ENCODE measurements at places on chromosomes 1 and 21.
A peak's percentile ranks its signal among the peaks of the same experiment; 100 is the strongest.

GRCh38 chr1:66012106-66012784 is 219.6 kb downstream of the PDE4B start:
- DNase-seq: no peak

DNA sequence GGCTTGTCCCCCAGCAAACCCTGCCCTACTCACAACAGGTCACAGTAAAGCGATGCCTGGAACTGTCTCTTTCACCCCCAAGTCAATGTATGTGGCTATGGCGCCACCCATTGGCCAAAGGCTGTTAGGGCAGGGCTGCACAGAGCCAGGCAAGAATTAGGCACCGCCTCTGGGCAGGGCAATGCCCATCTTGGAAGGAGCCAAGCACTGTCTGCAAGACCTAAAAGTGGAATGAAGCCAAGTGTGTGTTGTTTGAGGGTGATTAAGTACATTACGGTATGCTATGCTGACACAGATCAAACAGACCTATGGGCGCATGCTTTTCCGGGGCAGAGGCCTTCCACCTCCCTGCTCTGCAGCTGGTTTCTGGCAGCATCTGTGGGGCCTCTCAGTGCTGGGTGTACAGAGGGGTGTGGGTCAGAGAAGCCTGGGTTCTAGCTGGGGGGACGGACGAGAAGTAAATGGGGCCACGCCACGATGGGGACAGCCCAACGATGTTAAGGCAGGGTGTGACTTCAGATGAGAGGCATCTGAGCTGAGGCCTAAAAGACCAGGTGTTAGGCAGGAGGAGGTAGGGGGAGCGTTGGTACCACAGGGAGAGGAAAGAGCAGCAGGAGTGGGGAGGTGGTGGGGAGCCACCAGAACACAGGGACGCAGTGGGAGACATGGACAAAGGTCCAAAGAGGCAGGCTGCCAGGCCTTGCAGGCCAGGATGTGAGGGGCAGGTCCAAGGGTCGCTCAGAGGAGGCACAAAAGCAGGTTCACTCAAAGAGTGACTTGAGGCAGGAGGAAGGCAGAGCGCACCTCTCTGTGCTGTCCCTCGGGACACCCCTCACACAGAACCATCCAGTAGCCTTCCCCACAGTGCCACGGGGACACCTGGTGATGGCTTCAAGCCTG is 49.8 kb downstream of the ACOT7 start:
- peak; percentile 60 for DNase-seq

DNA sequence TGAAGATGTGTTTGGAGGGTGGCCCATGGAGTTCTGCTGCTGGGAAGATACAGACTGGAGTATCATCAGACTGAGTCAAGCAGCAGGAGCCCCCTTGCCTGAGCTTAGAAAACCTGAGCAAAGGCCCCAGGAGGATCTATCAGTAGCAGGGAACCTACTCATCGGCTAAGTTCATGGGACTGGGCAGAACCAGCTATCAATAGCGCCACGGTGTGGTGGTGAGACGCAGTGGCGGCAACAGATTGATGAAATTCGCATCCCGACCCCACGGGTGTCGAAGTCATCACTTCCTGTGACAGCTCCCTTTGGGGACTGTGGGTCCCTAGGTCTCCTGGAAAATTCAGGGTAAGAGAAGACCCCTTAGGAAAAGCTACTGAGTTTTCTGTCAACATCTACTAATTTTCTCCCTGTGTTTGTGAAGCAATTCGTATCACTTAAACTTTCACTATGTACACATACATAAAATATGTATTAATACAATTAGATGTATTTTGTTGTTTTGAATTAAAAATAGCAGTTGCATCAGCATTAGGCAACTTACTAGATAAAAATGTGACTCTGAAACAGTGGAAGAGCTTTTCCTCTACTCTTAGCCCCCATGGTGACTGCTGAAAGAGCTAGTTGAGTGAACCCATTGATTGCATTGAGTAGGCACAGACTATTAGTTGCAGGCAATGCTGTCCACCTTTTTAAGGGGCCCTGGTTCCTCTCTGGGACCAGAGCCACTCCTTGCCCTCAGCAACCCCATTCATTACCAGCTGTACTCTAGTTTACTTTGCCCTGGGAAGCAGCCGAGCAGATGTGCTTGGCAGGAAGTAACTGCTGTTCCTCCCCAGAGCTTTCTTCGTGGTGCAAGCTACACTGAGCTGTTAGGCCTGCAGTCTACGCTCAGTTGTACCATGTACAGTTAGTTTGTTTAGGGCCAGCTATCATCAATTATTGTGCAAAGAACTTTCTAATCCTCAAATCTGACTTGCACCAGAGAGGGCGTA is 7.3 kb upstream of the CACNA1S start:
- peak; percentile 57 for DNase-seq

GRCh38 chr1:187384504-187384903 is 555.8 kb downstream of the PLA2G4A start:
- DNase-seq: no peak

DNA sequence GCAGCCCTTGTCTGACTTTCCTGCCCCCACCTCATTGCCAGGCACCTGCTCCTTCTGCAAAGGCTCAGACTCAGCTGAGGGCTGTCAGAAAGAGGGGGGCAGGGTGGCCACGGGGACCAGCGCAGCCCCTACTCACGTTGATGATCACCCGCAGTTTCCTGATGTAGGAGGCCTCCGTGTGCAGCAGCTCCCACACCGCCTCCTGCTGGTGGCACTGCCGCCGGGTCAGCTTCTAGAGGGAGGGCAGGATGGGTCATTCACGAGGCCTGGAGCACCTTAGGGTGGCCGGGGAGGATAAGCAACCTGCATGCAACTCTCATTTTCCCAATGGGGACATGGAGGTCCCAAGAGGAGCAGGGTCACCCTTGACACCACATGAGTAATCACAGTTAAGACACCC is 6.4 kb upstream of the TNFRSF25 start:
- DNase-seq: no peak

DNA sequence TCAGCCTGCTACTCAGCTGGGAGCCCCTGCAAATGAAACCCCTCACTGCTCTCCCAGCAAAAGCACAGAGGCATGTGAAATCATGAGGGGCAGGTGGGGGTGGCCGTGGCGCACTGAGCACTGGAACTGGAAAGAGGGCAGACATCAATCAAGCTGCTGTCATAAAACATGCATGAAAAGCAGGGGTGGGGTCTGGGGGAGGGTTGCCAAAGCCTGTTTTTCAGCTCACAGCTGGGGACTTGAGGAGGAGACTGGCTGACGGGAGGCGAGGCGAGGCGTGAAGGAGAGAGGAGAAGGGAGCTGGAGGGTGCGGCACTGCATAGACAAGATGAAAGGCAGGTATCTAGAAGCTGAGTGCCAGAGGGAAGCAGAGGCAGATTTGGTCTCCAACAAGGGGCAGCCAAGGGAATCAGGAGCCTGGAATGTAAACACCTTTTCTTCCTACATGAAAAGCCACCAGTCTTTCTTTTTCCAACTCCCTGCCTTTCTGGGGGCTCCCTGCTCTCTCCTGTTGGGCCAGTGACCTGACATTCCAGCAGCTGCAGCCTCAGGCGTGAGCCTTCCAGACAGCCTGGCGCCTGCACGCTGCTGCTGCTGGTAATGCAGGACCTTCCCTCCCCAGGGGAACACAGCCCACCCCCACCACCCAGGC is 87.0 kb downstream of the NMNAT2 start:
- no peak for DNase-seq

GRCh38 chr1:12591267-12591938 is 26.6 kb downstream of the DHRS3 start:
- DNase-seq: no peak

DNA sequence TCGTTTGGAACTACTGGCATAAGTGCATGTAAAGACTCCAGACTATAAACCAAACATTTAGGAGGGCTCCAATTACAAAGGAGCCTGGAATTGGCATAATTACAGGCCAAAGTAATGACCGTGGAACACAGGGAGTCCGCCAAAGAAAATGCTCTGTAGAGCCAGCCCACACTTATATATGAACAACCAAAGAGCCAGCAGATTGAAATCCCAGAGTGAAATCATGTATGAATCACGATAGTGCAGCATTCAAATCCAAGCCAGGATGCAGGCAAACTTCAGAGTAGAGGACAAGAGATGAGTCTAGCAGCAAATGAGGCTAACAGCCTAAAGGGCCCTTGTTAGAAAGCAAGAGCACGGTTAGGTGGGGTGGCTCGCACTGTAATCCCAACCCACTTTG is 13.1 kb downstream of the VPS26C start:
- DNase-seq: no peak

- no peak for DNase-seq
These were observed 32.9 kb upstream of the UTS2 start for GRCh38 chr1:7885513-7886404.

DNA sequence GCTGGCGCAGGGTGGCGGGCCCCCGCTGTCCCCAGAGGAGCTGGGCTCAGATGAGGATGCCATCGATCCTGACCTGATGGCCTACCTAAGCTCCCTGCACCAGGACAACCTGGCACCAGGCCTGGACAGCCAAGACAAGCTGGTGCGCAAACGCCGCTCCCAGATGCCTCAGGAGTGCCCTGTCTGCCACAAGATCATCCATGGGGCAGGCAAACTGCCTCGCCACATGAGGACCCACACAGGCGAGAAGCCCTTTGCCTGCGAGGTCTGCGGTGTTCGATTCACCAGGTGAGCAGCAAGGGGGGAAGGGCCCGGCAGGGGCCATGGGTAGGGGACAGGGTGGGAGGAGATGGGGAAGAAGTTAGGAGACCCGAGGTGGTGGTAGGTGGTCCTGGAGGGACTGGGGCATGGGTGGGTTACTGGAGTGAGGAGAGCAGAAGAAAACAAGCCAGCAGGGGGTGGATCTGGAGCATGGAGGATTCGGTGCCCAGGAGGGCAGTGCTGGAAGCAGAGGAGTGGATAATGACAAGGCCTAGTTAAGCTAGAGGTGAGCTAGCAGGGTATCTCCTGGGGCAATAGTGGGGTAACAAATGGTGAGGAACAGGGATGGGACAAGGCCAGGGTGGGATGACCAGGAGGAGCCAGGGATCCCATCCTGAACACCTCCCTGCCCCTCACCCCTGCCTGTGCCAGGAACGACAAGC is 13.1 kb downstream of the ZBTB7B start:
- DNase-seq: no peak

GRCh38 chr1:113859478-113860175 is 11.9 kb downstream of the PTPN22 start:
- no peak for DNase-seq

- DNase-seq: peak; percentile 44
These were observed 39.1 kb downstream of the CLSTN1 start for GRCh38 chr1:9784508-9785133.

DNA sequence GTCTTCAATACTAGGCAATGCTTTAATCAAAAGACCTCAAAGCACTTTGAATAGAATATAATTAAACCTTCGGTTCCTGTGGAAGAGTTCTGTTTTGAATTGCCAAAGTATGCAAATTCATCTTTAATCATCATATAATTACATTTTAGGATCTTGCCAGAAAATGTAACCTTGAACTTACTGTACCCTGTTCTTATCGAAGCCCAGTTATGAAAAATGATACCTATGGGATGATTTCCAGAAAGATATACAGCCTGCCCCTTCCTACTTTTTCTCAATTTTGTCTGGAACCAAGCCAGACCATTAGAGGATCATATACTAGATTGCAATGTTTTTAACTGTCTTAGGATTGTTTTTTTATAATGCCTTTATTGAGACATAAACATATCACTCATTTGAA is 34.0 kb upstream of the ZNF281 start:
- DNase-seq: no peak

Measured in GM19239 (cell line).